Activated CD4-positive, alpha-beta T cell treated with anti-CD3 and anti-CD28 coated beads, Interleukin-2, Interleukin-4, amounts not matched to agents 100 ng/mL and 50 ng/mL, durations not matched to agents 16 hours and 8 hours (primary cell): ENCODE measurements at places on chromosomes 1 and 21.

GRCh38 chr1:65255035-65255655, 54.2 kb upstream of the DNAJC6 start:
- no peak for DNase-seq

GRCh38 chr1:228989992-228990827, 254.9 kb downstream of the RHOU start:
- no peak for DNase-seq

- DNase-seq: peak; percentile 39
These were observed 29.9 kb downstream of the FAF1 start for GRCh38 chr1:50930193-50930592.

GRCh38 chr1:222904451-222904850, 89.6 kb downstream of the DISP1 start:
- no peak for DNase-seq

DNA sequence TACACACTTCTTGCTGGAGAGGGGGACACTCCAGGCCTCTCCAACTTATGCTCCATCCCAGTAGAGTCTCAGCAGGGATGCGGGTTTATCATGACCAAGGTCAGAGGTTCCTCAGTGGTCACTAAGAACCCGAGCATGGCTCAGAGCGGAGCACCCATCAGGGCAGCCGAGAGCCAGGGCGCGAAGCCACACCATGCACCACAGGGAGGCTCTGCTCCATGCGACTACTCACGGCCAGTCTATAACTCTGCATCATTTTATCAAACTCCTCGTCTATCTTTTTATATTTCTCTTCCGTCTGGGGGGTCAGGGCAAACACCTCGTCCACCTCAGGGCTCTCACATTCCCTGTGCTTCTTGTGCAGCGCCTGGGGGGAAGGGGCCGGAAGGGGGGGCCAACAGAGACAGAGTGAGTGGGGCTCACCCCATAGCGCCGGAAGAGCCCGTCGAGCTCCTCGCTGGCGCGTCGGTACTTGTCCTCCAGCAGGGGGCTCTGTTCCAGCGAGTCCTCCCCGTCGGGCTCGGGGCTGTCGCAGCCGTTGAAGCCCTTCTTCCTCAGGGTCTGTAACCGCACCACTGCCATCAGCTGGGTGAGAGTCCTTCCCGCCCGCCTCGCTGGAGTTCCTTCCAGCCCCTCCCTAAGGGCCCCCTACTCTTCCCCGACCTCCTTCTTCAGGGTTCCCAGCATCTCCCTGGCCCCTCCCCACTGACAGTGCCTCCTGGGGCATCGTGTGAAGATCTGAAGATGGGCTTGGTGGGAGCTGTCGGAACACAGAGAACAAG, 20.0 kb downstream of the MEF2D start:
- peak; percentile 71 for DNase-seq

GRCh38 chr21:37855271-37855646, 61.0 kb downstream of the KCNJ6 start:
- no peak for DNase-seq

GRCh38 chr1:232248276-232248820, 381.6 kb downstream of the SIPA1L2 start:
- no peak for DNase-seq

- DNase-seq: no peak
These were observed 2.1 kb downstream of the SLAMF8 start for GRCh38 chr1:159828581-159829272.

DNA sequence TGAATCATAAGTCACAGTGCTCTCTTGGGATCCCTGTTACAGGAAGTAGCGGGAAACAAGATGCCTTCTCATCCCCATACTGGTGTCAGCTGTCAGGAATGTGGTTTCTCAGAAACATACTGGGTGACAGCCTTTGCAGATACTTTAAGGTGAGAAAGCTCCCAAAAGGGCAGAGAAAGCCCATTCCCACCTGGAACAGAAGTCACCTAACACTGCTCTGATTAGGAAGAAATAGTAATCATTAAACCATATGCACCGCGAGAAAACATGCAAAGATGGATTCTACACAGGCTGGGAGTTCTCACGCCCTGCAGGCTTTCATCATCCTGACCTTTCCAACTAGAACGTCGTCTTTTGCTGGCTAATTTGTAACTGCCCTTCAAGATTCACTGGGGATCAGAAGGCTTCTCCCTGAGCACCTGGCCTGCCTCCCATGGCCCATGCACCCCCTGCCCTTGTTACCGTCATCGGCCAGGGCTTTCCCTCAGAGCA, 46.2 kb upstream of the SLC44A3 start:
- DNase-seq: no peak

- DNase-seq: no peak
These were observed 15.4 kb upstream of the MUTYH start for GRCh38 chr1:45355683-45356082.

DNA sequence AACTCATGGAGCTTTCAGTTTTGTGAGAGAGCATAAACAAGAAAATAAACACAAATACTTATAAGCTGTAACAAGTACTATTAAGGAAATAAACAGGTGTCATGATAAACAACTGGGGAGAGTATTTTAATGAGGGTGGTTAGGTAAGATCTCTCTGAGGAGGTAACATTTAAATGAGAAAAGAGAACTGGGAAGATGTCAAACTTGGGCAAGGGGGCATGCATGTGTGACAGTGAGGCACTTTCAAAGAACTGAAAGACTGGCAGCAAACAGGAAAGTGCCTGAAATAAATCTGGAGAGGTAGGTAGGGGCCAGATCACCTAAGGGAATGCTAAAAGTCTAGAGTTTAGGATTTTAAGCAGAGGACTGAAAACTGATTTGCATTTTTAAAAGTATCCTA, 37.8 kb downstream of the NSL1 start:
- no peak for DNase-seq
